ENCODE measurements at places on chromosomes 16 and 17.

GRCh38 chr17:36117505-36118382 is 14.1 kb downstream of the CCL4 start:
- DNase-seq = no peak

DNA sequence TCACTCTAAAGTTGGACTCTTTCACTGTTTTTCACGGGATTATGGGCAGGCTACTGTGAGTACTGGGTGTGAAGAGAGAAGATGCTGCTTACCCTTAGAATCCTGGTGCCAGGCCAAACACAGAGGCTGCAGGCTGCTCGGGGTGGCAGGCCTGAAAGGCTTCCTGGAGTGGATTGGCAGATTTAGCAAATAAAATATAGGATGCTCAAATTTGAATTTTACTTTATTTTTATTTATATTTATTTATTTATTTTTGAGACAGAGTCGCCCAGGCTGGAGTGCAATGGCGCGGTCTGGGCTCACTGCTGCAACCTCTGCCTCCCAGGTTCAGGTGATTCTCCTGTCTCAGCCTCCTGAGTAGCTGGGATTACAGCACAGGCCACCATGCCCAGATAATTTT is 14.9 kb upstream of the STAC2 start:
- no peak for DNase-seq

- no peak for DNase-seq
Observed at GRCh38 chr16:88821168-88821850, 9.6 kb upstream of the APRT start.

- no peak for DNase-seq
Observed at GRCh38 chr17:32458371-32458770, 14.1 kb downstream of the PSMD11 start.

DNA sequence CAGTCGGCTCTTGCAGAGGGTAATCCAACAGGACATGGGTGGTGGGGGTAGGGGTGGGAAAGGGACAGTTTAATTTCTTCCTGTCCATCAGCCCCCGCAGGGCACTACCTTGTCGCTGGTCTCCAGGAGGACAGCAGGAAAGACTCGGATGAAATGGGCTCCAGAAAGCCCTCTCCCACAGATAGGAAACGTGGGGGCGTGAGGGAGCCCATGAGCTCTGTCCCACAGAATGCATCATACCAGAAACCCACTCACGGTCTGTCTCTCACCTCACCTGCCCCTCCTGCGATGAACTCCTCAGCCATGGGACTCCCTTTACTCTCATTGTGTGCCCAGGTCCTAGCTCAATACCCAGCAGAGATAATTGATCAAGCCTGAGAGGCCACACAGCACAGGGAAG is 240.1 kb downstream of the GSG1L start:
- DNase-seq = no peak

- DNase-seq = no peak
Observed at GRCh38 chr16:78499399-78499798, 399.9 kb downstream of the WWOX start.

- no peak for DNase-seq
Observed at GRCh38 chr16:76409706-76410105, 132.5 kb downstream of the CNTNAP4 start.

DNA sequence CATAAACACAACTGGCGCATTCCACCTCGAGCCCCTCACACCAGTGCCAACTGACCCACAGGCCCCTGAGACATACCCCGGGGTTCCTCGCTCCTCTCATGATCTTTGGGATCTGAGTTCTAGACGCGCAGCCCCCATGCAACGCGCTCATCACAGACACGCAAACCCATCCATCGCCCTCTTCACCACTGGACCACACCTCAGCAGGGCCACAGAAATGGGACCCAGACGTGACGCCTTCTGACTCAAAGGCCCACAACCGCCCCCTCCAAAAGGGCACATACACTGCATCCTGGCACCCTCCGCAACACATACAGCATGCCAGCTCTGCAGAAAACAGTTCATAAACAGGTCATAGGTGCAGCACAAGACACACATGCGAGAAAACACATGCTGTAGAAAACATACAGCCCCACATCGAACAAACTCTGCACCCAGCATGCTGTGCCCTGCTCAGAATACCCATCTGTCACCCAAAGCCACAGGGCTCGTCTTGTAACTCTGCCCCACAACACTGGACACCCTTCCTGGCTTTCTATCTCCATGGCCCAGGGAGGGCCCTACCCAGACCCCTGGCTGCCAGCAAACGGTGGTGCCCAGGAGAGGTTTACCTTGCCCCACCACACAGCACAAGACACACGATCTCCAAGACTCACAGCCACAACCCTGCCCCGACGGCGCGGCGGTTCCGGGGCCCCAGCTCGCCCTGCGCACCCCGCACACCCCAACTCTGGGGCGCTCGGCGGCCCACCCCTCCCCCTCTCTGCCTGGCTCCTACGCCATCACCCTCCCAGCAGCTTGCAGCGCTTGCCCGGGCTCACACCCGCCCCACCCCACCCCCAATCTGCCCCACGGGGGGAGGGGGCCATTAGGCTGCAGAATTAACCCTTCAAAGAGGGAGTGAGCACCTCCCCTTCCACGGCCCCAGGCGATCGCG is 887 bp downstream of the ZBTB4 start:
- peak; percentile 66 for DNase-seq
